ENCODE measurements at places on chromosomes 11 and 22.

- no peak for DNase-seq
Observed at GRCh38 chr11:9053316-9054035, 37.9 kb downstream of the SCUBE2 start.

GRCh38 chr11:27212248-27212780, 150.7 kb downstream of the CCDC34 start:
- DNase-seq: no peak

DNA sequence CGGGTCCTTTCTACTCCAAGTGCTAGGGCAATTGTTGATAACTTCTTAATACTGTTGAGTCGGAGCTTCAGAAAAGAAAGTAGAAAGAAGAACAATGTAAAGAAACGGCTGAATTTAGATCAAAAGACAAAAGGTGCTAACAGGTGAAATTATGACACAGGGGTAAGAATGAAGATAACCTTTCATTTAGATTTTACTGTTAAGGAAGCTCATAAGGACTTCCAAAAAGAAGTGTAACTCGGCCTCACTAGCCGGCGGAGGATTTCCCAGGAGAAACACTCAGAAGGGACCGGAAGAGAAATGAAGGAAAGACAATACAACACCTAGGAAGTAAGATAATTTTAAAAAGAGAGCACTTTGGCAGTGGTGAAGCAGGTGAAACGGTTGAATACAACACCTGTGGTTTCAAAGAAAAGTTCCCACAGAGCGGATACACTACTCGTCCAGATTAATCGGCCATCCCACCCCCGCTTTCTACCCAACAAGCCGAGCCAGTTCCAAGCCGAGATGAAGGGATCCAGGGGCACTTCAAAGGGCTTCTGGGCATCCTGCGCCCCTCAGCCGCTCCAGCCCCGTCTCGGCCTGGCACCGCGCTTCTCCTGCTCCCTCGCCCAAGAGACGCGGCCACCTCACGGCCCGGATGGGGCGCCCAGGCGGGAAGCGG, 737 bp downstream of the PPP2R1B start:
- no peak for DNase-seq

DNA sequence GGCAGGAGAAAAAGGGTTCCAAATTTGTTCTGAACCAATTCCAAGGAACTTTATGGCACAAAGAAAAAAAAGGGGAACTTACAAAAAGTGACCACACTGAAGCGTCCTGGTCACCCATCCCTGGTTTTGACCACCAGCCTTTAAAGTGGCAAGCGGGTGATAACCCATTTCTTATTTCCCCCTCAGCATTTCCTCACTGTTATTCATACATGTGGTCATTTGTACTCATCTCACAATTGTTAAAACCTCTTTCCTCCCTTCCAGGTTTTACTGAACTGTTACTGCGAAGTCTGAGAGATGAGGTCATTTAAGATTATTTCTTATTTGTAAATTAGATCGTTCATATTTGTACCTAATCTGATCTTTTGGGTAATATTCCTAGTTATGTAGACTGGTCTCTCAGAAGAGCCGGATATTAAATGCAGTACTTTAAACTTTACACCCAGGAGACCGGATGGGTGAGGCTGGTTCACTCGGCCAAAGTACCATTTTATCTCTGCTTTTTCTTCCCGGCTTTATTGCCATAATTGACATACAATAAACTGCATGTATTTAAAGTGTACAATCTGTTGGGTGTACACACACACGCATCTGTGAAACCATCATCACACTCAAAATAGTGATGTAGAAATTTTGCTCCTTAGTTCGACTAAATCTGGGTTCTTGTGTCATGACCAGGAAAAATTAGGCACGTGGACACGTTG, 47.0 kb downstream of the CDPF1 start:
- DNase-seq: no peak

- no peak for DNase-seq
Observed at GRCh38 chr22:48371391-48371790, 1456.3 kb downstream of the BRD1 start.

GRCh38 chr11:62671236-62671607, 251 bp upstream of the UQCC3 start:
- DNase-seq: no peak

All from NK-92 treated with Interleukin-12 subunit alpha and Interleukin-12 subunit beta, amount 100 ng/mL, for 24 hours (cell line).